H7 (cell line): ENCODE measurements at places on chromosomes 2 and 18. TPM values are rescaled to one million over a fixed set of nuclear protein-coding genes. Genes with fewer than 3 reads are reported as not detected.

Gene PAPOLG
- 26.0 and 33.9 TPM in 2 replicates for total RNA-seq

Gene MAP2
- total RNA-seq, result 1.6 and 3.1 TPM in 2 replicates

Gene ME2
- total RNA-seq, result 86.0 and 113 TPM in 2 replicates

- DNase-seq, result no peak
Observed at GRCh38 chr2:43426305-43427031, 169.4 kb downstream of the THADA start.

- DNase-seq, result peak; percentile 81
Observed at GRCh38 chr2:169479257-169480078, at the start of gene BBS5. BBS5 (plus strand) TSS chr2:169479494; CDS start chr2:169479554, 60 bp downstream.

DNA sequence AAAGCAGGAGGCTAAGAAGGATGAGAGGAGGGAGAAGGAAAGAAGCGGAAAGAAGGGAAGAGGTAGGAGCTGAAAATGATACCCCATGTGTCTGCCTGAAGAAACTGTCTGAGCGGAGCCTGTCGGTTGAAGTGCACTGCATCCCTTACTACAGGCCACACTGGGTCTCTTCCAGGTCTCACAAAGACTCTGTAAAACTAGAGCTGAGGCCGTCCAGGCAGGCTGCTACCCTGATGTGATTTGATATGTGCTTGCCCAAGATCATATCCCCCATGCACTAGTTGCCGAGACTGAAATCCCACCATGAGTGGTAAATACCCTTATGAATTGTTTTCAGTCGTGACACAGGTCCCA lies 134.4 kb downstream of the MAIP1 start:
- no peak for DNase-seq

- peak; percentile 69 for DNase-seq
Observed at GRCh38 chr2:236131073-236131692, 37.0 kb downstream of the GBX2 start.

DNA sequence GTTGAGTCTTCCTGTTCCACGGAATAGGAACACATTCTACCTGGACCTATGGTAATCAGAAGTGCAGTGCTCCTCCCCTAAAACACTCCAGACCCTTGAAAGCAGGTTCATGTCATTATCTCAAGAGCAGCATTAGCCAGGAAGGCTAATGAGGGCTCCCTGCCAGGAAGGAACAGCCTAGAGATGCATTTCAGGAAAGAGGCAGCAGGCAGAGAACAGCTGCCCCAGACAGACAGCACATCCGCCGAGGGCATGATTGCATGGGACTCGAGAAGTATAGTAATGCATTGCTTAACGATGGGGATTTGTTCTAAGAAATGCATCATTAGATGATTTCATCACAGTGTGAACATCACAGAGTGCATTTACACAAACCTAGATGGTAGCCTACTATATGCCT lies 171.5 kb downstream of the ALK start:
- DNase-seq, result no peak

- DNase-seq, result no peak
Observed at GRCh38 chr2:176114120-176114929, 2.3 kb upstream of the HOXD10 start.

- DNase-seq, result no peak
Observed at GRCh38 chr18:13676471-13676870, 49.9 kb downstream of the FAM210A start.
